A549 treated with DMSO at 1 μM for 4 hours (cell line): ENCODE measurements at places on chromosomes 1 and 21. TPM values are rescaled to one million over a fixed set of nuclear protein-coding genes. Genes with fewer than 3 reads are reported as not detected.

Gene PDE4B
- 16.7 to 26.2 TPM (median 21.8 TPM) in 5 replicates for total RNA-seq

Gene TRIM58
- total RNA-seq: not detected in 5 replicates

Gene OLIG2
- not detected in 5 replicates for total RNA-seq

Gene OR2L13
- not detected in 5 replicates for total RNA-seq

Gene RAP1GAP
- total RNA-seq: 9.9 to 13.8 TPM (median 12.8 TPM) in 5 replicates

Gene DCDC2B
- total RNA-seq: not detected in 5 replicates

Gene CFAP141
- not detected in 5 replicates for total RNA-seq

Gene RNU1-3
- 7.3 TPM in 1 of 5 replicates, not detected in the others for total RNA-seq

Gene NBPF19
- 3.8 to 5.3 TPM (median 4.2 TPM) in 5 replicates for total RNA-seq

Gene ICOSLG
- 2.4 to 2.8 TPM (median 2.6 TPM) in 5 replicates for total RNA-seq

Gene GJA5
- not detected in 5 replicates for total RNA-seq

Gene EDARADD
- 2.7 to 3.2 TPM (median 3.1 TPM) in 5 replicates for total RNA-seq

Gene PCP4
- not detected in 5 replicates for total RNA-seq

Gene SLC25A34
- 0.13 to 0.40 TPM (median 0.21 TPM) in 5 replicates for total RNA-seq

Gene APCS
- total RNA-seq: not detected in 5 replicates

Gene LYST
- 4.6 to 6.5 TPM (median 5.7 TPM) in 5 replicates for total RNA-seq

Gene UTS2
- 0.73 TPM in 1 of 5 replicates, not detected in the others for total RNA-seq

Gene KCNK1
- 13.2 to 19.6 TPM (median 18.1 TPM) in 5 replicates for total RNA-seq

Gene SPATA1
- 0.39 to 1.00 TPM (median 0.67 TPM) in 4 of 5 replicates, not detected in the other for total RNA-seq

Gene LCA5L
- 1.3 to 1.8 TPM (median 1.4 TPM) in 5 replicates for total RNA-seq

Gene NBPF11
- total RNA-seq: 4.5 to 5.1 TPM (median 5.0 TPM) in 5 replicates

Gene PTPN22
- total RNA-seq: not detected in 5 replicates

Gene DNALI1
- total RNA-seq: 0.02 to 0.43 TPM (median 0.05 TPM) in 3 of 5 replicates, not detected in the others

Gene CELA3A
- total RNA-seq: not detected in 5 replicates

Gene STIL
- total RNA-seq: 10.7 to 12.2 TPM (median 11.7 TPM) in 5 replicates

Gene NEGR1
- not detected in 5 replicates for total RNA-seq
